Stimulated activated CD8-positive, alpha-beta memory T cell treated with anti-CD3 and anti-CD28 coated beads, Interleukin-15, amount 100 ng/mL, for 48 hours (primary cell): ENCODE measurements at places on chromosomes 7 and 10.

- no peak for DNase-seq
Observed at GRCh38 chr10:87790185-87790584, 27.8 kb downstream of the ATAD1 start.

GRCh38 chr7:129014501-129015101 is 40.3 kb downstream of the TNPO3 start:
- no peak for DNase-seq

DNA sequence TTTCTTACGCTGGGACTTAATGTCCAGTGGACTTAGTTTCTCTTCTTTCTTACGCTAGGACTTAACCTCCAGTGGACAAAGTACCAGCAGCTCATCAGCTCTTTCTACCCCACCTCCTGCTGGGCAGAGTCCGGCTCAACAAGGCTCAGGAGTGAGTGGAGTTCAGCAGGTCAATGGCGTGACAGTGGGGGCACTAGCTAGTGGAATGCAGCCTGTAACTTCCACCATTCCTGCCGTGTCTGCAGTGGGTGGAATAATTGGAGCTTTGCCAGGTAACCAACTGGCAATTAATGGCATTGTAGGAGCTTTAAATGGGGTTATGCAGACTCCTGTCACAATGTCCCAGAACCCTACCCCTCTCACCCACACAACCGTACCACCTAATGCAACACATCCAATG is 199.7 kb downstream of the MLLT10 start:
- no peak for DNase-seq

DNA sequence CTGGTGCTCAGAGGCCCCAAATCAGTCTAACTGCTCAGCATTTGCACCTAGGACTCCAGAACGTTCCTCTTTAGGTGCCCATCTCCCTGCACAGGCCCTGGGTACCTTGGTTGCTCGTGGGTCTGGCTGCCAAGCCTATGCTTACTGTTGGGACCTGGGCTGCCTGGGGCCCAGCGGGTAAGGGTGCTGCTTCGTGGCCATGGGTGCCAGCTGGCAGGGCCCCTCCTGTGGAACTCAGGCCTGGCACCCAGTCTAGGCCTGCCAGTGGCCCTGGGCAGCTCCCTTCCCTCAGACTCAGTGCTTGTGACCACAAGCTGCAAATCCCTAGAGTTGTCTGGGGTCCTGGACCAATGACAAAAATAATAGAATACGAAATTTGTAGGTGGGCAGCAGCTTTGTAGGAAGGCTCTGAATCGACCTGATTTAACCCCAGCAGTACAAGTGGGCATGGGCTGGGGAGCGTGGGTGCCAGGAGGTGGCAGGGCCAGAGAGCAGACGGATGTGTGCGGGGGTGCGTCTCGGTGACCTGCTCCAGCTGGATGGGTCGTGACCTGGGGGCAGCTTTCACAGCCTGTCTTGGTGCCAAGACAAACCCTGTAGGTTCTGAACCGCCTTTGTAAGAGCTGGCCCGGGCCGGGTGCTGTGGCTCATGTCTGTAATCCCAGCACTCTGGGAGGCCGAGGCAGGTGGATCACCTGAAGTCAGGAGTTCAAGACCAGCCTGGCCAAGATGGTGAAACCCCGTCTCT is 69.7 kb downstream of the MKI67 start:
- DNase-seq = no peak

GRCh38 chr10:94093286-94093905 is 99.7 kb downstream of the PLCE1 start:
- no peak for DNase-seq

DNA sequence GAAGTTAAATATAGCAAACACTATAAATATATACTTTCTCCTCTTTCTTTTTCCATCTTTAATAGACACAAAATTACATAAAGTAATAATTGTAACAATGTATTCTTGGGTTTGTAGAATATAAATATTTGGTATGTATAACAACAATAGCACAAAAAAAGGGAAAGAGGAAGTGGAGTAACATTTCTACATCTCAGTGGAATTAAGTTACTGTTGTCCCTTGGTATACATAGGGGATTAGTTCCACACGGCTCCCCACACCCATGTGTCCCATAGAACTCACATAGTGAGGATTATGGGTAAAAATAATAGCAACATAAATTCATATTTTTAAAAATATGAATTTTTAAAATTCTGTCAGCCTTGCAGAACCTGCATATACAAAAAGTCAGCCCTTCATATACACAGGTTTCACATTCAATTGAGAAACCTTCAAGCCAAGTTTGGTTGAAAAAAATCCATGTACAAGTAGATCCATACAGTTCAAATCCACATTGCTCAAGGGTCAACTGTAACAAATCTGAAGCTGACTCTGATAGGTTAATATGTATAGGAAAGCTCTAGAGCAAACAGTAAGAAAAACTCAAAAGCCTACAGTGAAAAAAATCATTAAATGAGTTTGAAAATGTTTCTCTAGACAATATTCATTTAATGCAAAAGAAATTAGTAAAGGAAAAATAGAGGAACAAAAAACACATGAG is 92.4 kb downstream of the HYCC1 start:
- DNase-seq = no peak

DNA sequence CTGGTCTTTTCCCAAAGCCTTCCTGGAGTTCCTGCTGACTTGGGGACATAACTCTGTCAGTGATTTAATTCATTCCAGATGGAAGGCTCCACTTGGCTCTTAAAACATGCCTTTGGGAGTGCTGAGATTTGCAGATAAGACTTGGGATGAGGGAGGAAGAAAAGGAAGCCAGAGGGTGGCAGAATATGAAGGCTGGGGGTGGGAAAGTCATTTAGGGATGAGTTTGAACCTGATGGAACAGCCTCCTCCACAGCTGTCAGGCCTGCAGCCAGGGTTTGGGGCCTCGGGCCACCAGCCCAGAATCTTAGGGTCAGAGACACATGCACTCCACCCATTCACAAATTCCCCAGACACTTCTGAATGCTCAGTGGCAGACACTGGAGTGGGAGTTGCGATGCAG is 28.4 kb upstream of the EIF5AL1 start:
- no peak for DNase-seq

GRCh38 chr10:69815104-69815503 is 13.4 kb downstream of the COL13A1 start:
- no peak for DNase-seq

GRCh38 chr7:158495786-158496185 is 91.8 kb downstream of the PTPRN2 start:
- DNase-seq = no peak

DNA sequence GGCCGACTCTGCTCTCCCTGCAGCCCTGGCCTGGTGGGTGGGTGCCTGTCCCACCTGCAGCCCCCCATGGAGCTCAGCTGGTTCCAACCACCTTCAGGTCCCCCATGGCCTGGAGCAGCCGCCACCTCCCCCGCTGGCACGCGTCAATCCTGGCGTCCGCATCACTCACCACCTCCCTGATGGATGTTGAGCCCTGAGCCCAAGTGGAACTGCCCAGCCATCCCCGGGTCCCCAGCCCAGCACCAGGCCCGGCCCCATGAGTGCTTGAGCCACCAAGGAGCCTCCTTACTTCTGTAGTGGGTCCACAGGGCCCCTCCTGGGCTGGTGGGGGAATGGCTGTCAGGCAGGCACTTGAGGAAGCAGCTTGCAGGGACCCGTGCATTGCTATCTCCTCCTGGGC is 14.6 kb downstream of the AGAP3 start:
- no peak for DNase-seq

GRCh38 chr7:130849604-130850003 is 115.6 kb upstream of the KLF14 start:
- DNase-seq = no peak

GRCh38 chr7:3245077-3245476 is 56.0 kb upstream of the SDK1 start:
- DNase-seq = no peak

DNA sequence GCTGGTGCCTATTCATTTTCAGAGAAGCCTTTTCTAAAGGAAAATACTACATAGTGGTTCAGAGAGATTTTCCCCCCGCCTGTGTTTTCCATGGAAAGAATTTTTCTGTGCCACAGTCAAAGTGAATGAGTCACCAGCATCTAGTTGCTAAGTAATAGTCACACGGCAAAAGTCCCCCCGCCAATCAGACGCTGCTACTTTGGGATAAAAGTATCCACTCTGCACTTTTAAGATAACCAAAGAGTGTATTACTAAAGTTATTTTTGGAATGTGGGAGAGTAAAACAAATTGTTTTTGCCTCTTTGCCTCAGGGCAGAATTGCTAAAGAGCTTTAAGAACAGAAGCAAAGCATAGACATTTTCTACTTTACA is 23.5 kb downstream of the ABLIM1 start:
- DNase-seq = no peak

- DNase-seq = no peak
Observed at GRCh38 chr7:112908086-112908485, 117.9 kb upstream of the TMEM168 start.

GRCh38 chr7:78329001-78329655 is 530.6 kb downstream of the PHTF2 start:
- no peak for DNase-seq

DNA sequence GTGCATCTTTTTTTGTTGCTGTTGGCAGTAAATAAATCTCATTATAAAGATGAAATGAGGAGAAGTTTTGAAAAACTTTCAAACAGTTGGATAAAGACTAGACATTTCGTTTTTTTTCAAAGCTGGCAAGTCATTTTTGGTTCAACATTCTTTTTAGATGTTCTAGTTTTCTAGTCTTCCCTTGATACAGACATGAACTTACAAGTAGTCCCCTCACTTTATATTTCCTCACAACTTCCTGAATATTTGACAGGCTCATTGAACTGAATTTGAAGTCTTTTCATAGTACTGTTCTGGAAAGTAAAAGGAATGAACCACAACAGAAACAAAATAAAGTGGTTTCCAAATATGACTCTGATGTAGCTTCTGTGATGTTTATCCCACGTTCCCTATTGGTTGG is 134.2 kb downstream of the NRCAM start:
- no peak for DNase-seq

GRCh38 chr7:28102797-28103196 is 77.8 kb downstream of the JAZF1 start:
- DNase-seq = no peak

- no peak for DNase-seq
Observed at GRCh38 chr7:5421714-5422395, 1.8 kb downstream of the TNRC18 start.

GRCh38 chr10:24727786-24728185 is 4.1 kb upstream of the ARHGAP21 start:
- DNase-seq = no peak

- DNase-seq = no peak
Observed at GRCh38 chr7:93430917-93431588, 143.5 kb downstream of the CALCR start.

GRCh38 chr10:34281661-34282582 is 533.2 kb downstream of the PARD3 start:
- DNase-seq = no peak

GRCh38 chr7:129947049-129947448 is 5.7 kb downstream of the UBE2H start:
- no peak for DNase-seq

GRCh38 chr7:105245398-105246114 is 143.2 kb downstream of the SRPK2 start:
- DNase-seq = no peak

DNA sequence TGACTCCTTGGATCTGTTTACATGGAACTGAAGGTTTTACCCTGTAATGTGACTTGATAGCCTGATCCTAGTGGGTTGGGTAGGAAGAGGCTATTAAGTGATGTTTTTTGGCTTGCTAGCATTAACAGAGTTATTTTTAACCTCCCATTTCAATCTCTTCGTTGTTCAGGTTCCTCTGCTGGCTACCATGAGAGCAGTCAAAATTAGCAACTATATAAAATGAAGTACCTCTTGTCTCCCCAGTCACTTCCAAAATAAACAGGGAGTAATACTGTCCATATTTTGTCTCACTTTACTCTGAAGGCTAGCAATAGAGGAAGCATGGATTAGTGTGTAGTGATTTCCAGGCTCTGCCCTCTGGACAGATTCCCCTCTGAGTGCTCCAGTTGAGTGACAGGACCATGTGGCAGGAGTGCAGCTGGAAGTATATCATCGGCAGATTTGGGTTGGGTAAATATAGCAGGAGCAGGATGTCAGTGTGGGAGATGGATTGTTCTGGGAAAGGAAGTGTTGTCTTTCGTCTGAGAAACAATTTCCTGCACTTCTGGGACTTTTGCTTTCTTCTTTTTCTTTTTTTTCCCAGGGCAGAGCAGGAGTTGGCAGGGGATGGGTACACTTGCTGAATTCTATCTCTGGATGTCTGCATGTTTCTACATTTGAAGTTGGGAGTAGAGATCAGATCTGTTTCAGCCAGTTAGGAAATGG is 35.2 kb downstream of the GBF1 start:
- no peak for DNase-seq

- no peak for DNase-seq
Observed at GRCh38 chr7:150515248-150516147, 826 bp downstream of the GIMAP7 start.

DNA sequence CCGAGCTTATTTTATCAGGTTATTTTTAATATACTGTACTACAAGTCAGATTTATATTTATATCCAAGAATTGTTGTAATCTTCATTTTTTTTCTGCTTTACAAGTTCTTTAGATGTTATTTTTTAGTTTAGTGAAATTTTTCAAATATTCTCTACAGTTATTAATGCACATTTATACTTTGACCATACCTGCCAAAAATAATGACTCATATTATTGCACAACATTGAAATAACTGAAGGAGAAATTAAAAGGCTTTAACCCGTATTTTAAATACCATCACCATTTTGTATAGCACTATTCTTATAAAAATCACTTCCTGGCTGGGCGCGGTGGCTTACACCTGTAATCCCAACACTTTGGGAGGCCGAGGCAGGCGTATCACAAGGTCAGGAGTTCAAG is 278.5 kb downstream of the BICC1 start:
- DNase-seq = no peak

DNA sequence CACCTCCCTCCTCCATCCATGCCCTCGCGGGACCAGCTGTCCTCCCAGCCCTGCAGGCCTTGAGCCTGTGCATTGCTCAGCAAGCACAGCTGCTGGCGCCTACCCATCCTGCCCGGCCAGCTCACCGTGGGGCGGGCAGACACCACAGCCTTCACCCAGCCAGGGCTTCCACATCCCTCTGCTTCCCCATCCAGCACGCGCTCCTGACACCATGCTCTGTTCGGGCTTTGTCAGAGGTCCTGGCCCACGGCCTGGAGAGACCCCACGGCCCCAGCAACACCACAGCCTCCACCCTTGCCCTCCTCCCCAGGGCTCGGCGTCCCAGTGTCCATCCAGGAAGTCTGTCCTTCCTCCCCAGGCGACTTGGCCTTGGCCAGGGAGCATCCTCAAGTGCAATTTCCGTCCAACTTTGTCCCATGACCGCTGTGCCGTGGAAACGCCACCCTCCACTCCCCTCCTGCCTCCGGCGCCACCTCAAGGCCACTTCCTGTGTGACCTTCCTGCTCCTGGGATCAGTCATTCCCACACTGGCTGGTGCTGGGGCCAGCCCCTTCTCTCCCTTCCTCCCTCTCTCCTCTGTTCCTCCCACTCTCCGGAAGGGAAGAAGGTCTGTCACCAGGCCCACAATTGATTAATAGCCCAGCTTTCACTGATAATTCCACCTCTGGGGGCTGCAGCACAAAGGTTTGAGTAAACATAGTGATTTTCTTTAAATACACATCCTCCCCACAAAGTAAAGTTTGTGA is 71.5 kb upstream of the SMNDC1 start:
- DNase-seq = no peak
